Upper lobe of right lung (tissue), 1 donor: ENCODE measurements at places on chromosomes 12 and 14.

DNA sequence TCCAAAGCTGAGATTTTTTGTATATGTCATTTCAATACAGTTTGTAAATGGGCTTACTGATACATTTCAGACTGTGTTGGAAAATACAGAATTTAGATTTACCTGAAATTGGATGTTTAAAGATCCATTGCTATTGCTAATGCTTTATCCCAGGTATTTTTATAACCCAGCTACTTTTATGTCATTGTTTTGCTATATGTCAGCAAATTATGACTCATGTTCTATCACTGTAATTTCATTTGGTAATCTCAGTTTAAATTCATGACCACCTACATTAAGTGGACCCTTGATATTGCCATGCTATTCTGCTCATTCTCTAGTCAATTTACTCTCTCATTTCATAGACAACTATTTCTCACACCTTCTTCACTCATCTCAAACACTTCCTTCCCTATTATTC is 281.2 kb downstream of the IPO8 start:
- no peak for DNase-seq

DNA sequence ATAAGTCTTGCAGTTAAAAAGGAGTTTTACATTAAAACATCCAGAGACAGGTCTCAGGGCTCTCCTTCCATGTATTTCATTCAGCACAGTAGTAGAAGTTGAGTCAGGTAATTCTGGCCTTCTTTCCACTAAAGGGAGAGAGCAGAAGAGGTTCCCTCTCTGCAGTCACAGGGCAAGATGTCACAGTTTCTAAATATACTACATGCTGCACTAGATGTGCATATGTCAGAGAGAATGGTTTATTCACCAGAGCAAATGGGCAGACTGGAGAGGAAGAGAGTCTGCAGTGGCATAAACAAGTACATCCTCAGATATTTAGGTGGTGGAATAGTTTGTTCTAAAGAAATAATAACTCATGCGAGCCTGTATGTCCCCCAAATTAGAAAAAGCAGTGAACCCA is 132.0 kb downstream of the KICS2 start:
- no peak for DNase-seq

DNA sequence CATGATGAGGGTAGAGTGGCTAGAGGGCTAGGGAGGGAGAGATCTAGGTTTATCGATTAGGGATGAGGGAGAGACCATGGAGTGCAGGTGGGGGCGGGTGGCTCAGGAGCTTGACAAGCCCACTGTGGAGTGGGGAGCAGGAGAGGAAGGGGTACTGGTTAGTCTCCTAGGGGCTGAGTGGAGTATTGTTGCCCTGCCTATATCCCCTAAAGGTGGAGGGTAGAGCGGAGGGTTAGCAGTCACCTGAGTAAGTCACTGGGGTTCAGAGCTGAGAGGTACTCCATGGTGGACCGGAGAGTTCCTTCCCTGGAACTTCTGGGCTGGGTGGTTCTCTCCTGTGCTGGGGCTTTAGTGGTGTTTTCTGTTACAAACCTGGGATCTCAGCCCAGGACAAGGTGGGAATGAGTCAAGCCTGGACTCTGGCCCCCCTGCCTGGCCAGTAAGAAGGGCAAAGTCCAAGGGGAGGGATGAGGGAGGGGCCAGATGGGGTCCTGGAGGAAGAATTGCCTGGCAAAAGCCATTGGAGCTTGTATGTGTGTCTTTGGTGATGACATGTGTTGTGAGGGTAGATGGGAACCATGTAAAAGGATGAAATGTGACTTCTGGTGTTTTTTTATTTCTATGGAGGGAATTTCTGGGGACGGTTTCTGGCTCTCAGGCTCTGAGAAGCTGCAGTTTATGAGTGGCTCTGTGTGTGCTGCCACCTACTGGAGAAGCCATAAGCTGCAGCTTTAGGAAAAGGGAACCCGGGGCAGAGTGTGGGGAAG is at the start of gene CIDEB:
Gene CIDEB, minus strand, starts transcription at position 403 of the 767 bp plus-strand sequence. Its CDS starts 119 bp downstream, at position 284.
- DNase-seq = no peak

DNA sequence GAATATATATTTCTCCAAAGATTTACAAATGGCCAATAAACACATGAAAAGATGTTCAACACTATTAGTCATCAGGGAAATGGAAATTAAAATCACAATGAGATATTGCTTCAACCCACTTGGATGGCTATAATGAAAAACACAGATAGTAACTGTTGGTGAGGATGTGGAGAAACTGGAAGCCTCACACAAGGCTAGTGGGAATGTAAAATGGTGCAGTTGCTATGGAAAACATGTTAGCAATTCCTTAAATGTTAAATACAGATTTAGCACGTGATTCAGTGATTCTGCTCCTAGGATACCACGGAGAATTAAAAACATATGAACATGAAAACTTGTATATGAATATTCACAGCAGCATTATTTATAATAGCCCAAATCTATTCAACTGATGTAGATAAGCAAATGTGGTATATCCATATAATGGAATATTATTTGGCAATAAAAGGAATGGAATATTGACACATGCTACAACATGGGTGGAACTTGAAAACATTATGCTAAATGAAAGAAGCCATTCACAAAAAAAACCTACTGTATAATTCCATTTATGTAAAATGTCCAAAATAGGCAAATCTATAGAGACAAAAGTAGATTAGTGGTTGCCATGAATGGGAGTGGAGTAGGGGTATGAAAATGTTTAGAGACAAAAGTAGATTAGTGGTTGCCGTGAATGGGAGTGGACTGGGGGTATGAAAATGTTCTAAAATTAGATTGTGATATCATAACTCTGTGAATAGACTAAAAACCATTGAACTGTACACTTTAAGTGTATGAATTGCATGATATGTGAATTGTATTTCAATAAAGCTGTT is 227.1 kb upstream of the DDHD1 start:
- no peak for DNase-seq

- no peak for DNase-seq
Observed at GRCh38 chr12:77060136-77060882, 5.1 kb downstream of the E2F7 start.

DNA sequence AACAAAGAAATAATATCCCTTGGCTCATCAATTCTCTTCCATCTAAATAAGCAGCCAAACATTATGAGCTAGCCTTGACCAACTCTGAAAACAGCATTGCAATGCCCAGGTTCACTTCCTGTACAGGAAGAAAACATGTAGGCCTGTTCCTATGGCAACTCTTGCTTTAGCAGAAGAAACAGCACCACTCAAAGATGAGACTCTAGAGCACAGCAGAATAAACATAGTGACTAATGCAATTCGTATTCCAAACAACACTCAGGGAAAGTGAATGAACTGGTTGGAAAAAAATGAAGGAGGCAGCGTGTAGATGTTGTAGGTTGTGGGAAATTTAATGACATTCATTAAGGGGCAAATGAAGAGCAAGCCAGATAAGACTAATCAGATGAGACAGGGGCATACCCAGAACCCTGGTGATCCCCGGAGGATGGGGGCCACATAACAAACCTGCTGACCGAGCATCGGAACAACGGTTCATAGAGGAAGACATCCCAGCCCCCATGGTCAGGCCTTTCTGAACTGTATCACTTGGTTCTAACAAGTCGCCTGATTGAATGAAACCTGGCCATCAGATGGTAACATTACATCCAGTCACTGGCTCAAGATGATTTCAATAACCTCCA is 9.0 kb downstream of the ARHGDIB start:
- DNase-seq = no peak

DNA sequence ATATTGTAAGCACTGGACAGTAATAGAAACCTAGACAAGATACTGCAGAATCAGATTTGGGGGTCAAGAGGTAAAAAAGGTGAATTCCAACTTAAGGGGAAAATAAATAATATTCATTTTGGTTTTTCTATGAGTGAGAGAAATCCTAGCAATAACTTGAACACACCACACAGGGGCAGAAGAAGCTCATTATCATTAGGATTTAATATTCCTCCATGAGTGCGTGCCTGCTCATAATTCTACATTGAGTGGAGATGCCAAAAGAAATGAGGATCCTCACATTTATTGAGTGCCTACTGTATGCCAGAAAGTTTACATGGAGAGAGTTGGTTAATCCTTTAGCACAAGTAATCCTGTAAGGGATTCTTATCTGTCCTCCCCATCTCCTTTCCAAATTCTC is 40.5 kb upstream of the C14orf132 start:
- no peak for DNase-seq

DNA sequence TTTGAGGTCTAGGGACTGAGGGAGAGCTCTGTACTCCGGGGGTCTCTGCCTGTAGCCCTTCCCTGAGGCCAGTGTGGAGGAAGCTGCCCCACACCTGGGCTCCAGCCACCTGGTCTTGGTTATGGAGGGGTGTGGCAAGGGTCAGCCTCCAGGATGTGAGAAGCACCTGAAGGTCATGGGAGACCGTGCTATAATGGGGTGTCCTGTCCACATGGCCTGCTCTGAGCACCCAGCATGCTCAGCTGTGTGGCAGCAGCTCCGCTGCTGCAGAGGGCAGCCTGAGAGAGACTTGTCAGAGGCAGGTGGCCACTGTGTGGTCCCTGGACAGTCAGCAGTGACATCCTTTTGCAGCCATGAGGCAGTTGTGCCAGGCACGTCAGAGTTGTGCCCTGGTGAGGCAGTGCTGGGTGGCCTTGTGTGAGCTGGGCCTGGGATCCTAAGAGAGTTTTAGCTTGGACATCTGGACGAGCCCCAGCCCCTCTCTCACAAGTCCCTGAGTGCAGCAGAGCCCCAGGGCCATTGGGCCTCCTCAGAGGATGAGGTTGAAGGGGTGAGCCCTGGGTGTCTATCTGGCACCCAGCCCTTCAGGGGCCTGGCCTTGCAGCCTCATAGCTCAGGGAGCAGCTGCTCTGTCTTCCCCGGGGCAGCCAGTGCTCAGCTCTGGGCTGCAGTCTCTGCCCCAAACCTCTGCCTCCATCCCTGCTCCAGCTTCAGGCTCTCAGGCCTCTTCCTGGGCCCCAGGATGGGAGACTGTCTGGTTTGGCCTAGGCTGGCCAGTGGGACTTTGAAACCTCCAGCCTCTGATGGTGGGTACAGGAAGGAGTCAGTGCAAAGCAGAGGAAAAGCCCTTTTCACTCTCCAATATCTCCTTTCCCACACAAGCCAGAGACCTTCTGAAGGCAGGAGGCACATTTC is 7.4 kb upstream of the ATG101 start:
- no peak for DNase-seq

GRCh38 chr12:76623931-76624330 is 64.4 kb upstream of the OSBPL8 start:
- no peak for DNase-seq

- DNase-seq = no peak
Observed at GRCh38 chr12:7103837-7104584, 5.0 kb downstream of the C1RL start.

GRCh38 chr14:67359775-67360469 is at the start of the genes ATP6V1D and EIF2S1:
TSS of gene ATP6V1D (minus strand) at chr14:67359804. CDS start at chr14:67359698, 106 bp downstream.
TSS of gene EIF2S1 (plus strand) at chr14:67360328. CDS start at chr14:67364768, 4,440 bp downstream.
- DNase-seq = peak; percentile 100

DNA sequence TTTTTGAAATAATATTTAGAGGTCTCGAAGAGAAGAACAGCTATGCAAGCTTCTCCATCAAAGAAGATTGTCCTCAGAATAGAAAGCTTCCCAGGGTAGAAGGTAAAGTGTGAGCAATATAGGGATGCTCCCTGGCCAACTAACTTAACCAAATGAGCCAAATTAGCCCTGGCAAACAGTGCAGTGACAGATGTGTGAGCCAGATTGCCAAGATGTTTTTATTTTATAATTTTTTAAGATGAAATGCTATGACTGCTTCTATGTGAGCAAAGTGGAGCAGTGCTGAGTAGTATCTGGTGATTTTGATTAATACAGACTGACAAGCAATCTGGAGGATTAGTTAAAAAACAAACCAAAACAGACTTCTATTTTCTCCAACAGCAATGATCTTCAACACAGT is 202.1 kb downstream of the NOVA1 start:
- DNase-seq = no peak
